ENCODE measurements at places on chromosomes 7 and 10. TPM values are rescaled to one million over a fixed set of nuclear protein-coding genes. Genes with fewer than 3 reads are reported as not detected.

Gene HMX3
- total RNA-seq = not detected

Gene EBLN1
- not detected for total RNA-seq

Gene ZNF479
- not detected for total RNA-seq

Gene ELAPOR2
- total RNA-seq = 20.4 TPM

Gene APBB1IP
- 8.4 TPM for total RNA-seq

Gene PRKAR1B
- total RNA-seq = 10.1 TPM

Gene HOXA10
- 9.2 TPM for total RNA-seq

Gene SSC4D
- total RNA-seq = 0.32 TPM

Gene ST8SIA6
- total RNA-seq = 3.1 TPM

Gene OGDHL
- total RNA-seq = not detected

Gene NOM1
- 16.9 TPM for total RNA-seq

Gene MEIG1
- total RNA-seq = not detected

Gene AKR1C8
- not detected for total RNA-seq

Gene GPR15LG
- total RNA-seq = not detected

Gene CPN1
- total RNA-seq = not detected

Gene PNLIPRP1
- not detected for total RNA-seq

Gene ADCYAP1R1
- total RNA-seq = 4.3 TPM

Gene PAX4
- total RNA-seq = not detected

Gene OR2A42
- 0.14 TPM for total RNA-seq

Gene CRYGN
- 0.42 TPM for total RNA-seq
